WERI-Rb-1 (cell line): ENCODE measurements at places on chromosomes 5 and 9.
A peak's percentile ranks its signal among the peaks of the same experiment; 100 is the strongest.

DNA sequence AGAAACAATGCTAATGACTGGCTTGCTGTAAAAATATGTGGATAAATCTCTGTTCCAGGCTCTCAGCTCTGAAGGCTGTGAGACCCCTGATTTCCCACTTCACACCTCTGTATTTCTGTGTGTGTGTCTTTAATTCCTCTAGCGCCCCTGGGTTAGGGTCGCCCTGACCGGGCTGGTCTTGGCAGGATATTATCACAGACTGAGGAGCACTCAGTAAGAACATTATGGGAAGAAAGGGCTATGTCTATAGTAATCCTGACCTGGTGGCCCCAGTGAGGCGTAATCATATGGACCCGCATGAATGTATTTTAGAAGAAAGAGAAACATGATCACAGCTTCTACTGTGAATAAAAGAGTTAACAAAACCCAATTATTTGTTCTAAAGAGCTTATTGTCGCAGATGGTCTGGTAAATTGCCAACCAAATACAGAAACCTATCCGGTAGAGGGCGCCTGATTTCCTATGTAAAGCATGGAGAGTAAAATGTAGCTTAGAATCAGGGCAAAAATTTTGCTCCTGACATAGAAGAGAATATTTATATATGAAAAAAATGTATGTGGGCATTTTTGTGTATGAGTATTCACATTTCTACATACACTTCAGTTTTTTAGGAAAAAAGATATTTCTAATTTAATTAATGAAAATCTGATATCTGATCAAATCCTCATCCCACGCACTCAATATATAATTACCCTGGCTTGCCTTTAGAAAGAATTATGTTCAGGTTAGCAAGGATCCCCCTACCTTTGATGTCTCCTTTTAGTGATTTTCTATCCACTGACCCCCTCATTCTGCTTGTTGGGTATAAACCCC lies 5.8 kb upstream of the IFNA1 start:
- DNase-seq: peak; percentile 48

DNA sequence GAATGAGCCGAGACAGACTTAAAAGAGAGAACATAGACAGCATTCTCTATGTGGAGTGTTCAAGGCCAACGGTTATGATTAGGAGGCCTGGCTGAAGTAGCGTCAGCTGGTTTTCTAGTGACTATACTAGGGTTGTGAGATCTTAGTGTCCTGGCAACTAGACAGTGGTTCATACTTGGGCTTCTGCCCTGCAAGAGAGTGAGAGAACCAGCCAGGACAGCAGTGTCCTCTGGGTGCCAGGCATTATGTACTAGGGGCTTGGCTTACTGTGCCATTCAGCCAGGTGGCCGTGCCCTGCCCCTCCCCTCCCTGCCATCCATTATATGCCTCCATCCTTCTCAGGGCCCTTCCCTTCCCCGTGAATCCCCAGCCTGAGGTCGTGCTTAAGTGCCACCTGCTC lies 56.8 kb downstream of the TRIO start:
- DNase-seq: no peak

GRCh38 chr5:135864503-135865435 lies 30.3 kb downstream of the SLC25A48 start:
- DNase-seq: no peak

DNA sequence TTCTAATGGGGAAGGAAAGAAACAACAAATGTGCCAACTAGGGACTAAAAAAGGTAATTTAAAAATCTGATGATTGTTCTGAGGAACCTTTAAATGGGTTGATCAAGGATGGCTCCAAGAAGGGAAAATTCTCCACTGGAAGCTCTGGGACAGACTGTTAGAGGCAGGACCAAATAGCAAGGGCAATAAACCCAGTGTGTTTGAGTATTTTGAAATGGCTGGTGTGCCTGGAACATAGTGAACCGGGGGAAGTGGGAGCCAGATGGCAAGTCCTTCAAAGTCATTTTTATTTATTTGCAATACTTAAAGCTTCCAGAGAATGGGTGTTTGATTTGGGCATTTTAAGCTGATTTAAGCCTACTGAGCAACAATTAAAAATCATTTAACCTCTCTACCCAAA lies 587.7 kb upstream of the MEF2C start:
- no peak for DNase-seq

DNA sequence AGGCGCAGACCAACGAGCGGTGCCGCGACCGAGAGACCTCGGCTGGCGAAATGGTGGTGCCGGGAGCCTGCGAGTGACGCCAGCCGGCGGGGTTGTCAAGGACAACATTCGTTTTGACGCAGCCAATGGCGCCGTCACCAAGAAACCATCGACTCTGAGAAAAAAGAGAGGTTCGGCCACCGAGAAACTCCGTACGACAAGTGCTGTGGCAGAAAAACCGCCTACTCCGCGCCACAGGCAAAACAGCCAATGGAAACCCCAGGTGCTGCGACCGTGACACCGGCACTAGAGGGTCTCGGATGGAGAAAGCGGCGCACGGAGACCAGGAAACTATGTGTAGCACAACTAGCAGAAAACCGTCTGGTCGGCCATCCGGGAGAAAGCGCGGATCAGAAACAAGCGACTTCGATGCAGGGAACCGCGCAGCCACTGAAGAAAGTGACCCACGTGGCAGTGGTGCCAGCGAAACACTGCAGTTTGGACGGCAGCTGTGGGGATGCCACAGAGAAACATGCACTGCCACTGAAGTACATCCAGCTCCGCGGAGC lies 88.8 kb downstream of the ANXA2R start:
- no peak for DNase-seq

- no peak for DNase-seq
These were observed 101.1 kb upstream of the NR4A3 start for GRCh38 chr9:99720455-99721050.

DNA sequence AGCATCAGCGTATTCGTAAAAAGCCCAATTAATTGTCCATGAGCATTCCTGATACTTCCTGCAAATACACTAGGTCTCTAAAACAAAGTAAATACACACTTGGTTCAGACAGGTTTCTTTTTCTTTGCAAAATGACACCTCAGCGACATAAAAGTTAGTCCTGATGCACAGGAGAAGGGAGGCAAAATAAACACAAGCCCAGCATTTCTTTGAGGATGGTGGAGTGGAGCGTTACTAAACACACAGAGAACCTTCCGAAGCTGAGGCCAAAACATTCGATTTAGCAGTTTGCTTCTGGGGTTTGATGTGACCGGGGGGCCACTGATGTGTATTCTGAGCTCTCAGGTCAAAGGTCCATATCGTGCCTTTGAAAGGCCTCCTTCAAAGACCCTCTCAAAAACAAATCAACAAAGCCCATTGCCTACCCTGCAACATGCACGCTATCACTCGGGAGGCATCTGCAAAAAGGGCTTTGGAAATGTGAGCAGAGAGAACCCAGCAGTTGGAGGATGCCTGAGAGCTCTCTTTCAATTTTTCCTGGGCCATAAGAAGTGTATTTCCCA lies 268.4 kb upstream of the PANK3 start:
- DNase-seq: no peak

DNA sequence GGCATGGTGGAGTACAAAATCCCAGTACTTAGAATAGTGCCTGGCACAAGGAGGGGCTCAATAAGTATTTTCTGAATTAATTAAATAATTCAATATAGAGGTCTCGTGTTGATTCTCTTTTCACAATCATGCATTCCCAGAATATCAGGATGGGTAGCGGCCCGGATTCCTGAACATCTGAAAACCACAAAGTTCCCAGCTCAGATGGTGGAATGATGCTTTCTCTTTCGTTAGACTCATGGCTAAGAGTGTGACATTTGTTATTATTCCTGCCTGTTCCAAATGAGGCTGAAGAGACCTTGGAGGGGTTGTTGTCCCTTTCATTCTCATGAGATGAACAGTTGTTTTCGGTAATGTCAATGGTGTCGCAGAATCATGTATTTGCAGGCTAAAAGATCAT lies 95.4 kb upstream of the LIFR start:
- DNase-seq: no peak

GRCh38 chr9:110287289-110287680 lies 31.0 kb upstream of the TXN start:
- no peak for DNase-seq

DNA sequence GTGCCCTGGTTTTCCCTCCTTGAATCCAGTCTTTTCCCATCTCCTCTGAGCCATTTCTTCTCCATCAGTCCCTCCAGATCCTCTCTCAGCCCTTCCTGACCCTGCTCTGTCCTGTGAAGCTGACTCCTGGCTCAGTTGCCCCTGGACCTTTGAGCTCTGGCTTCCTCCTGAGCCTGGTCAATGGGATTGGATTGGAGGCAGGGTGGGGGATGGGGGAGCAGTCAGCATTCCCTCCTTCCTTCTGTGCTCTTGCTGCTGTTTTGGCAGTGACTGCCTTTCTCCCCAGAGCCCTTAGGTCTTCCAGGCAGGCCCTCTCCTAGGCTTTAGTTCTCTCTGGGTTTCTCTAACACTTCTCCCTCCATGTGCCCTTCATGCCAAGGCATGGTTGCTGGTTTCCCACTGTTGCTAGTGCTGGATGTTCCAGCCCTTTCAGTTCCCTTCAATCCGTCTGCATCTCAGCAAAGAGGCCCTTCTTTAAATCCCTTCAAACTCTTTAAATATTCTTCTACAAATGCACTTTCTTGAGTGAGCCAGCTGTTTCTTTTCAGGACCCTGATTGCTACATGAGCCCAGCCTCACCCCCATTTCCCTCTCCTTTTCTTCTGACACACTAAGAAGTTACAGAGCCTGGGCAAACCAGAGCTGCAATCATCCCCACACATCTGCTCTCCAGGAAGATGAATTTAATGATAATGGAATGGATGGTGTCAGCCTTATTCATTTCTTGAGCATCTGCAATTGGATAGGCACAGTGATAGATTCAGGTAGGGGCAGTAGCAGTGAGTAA lies 2.2 kb downstream of the TNFSF15 start:
- DNase-seq: no peak

DNA sequence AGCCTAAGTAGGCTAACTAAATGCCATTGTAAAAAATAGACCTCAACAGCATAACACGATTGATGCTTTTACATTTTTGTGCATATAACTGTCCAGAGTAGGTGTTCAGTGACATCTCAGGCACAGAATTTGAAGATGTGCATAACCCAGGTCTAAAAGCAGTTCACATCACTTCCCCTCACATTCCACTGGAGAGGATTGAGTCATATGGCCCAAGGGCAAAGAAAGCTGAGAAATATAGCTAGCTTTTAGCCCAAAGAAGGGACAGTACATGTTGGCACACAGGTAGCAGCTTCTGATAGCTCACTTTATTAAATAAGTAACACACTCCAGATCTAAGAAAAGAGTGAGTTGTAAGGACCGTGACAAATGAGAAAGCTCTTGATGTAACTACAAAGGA lies 2259.5 kb upstream of the WWC1 start:
- no peak for DNase-seq

- DNase-seq: no peak
These were observed 305.1 kb downstream of the TRPM3 start for GRCh38 chr9:70816316-70816715.
